Suppressor macrophage treated with lipopolysaccharide for 4 hours (primary cell): ENCODE measurements at places on chromosomes 6 and 20.

DNA sequence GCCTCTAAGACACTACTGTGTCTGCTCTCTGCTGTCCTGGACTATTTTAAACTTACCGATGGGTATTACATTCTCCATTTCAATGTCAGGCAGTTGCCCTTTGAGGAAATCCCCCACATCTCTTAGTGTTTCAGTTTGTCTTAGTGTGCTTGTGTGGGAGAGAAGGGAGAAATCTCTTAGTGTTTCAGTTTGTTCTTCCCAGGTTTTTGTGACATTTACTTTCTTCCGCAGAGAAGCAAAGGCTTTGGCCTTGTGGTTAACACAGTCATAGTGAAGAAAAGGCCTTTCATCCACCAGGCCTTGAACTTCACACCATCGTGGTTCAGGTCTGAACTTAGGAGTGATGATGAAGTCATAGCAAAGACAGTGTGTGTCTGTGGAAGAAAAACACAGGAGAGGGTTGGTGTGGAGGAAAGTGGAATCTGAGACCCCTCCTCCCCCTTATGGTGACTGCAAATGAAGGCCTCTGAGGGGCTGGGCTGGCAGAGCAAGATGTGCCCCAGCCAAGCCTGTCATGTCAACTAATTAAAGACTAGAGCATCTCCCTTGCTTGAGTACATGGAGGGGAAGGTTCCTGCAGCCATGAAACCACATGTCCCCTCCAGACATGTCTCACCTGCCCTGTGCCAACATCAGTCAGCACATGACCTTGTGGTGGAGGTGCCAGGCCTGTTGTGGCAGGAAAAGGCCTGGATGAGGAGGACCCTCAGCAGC, 23.9 kb downstream of the RAET1L start:
- no peak for DNase-seq

DNA sequence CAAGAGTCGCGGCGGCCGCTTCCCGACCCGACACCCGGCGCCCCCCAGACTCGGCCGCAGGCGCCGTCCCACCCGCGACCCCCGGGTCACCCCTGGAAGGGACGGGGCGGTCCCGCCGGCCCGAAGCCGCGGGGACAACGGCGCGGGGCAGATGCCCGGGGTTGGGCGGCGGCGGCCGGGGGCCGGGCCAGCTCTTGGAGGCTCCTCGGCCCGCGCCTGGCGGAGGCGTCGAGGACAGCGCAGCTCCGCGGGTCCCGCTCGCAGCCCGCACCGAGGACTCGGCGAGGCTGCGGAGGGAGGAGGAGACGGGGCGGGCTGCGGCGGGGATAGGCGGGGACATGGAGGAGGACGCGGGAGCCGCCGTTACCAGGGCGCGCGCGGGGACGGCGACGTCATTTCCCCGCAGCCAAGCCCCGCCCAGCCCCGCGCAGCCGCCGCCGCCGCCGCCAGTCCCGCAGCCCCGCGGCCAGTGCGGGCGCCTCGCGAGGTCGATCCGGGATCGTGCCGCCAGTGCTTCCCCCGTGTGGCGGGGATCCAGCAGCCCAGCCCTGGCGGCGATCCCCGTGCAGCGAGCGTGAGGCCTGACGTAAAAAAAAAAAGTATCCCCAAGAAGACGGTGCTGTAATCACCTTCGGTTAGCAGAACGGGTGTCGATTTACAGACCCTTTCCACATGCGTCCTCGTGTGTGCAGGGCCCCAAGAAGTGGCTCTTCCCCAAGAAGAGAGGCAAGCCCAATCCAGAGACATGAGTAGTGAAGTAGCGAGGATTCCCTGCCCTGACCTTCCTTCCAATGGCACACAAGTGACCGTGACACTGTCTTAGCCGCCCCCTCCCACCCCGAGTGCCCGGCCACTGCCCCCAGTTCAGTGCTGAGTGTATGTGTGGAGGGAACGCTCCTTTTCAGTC, at the start of gene FAM184A:
Gene FAM184A, minus strand, starts transcription at position 289 of the 907 bp plus-strand sequence. CDS start 365 bp downstream, outside the sequence.
- DNase-seq: peak; percentile 51

DNA sequence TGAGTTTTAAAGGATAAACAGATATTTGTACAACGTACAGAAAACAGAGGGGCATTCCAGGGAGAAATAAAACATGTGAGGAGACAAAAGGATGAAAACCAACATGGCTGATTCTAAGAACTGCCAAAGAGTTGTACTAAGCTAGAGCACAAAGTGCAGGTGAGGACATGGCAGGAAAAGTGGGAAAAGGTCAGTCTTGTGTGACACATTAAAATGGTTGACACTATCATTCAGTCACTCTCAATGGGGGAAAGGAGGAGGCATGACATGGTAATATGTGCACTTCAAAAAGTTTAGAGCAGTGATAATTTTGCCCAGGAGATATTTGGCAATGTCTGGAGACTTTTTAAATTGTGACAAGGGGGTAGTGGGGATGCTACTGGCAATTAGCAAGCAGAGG, 21.8 kb downstream of the PHIP start:
- DNase-seq: no peak

DNA sequence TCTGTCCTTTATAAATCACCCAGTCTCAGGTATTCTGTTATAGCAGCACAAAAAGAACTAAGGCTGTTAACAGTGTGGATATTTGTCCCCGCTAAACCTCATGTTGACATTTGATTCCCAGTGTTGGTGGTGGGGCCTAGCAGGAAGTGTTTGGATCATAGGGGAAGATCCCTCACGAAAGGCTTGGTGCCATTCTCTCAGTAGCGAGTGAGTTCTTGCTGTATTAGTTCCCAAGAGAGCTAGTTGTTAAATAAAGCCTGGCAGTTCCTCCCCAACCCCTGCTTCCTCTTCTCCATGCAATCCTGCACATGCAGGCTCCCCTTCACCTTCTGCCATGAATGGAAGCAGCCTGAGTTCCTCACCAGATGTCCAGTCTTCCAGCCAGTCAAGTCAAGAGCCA, 29.8 kb upstream of the ERVFRD-1 start:
- peak; percentile 26 for DNase-seq

DNA sequence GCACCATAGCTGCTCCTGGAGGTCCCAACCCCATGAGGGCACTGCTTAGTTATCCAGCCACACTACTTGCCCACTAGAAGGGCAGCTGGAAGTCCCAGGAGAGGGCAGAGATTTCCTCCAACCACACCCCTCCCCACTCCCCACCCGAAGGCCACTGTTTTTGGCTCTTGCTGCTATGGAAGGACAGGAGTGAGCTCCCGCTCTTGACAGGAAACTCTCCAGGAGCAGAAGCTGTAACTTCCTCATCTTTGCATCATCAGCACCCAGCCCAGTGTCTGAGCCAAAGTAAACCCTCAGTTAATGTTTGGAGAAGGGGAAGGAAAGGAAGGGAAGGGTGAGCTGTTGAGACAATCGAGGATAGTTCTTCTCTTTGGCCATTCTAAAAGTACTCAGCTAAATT, 120.7 kb downstream of the MTFR2 start:
- DNase-seq: peak; percentile 7

DNA sequence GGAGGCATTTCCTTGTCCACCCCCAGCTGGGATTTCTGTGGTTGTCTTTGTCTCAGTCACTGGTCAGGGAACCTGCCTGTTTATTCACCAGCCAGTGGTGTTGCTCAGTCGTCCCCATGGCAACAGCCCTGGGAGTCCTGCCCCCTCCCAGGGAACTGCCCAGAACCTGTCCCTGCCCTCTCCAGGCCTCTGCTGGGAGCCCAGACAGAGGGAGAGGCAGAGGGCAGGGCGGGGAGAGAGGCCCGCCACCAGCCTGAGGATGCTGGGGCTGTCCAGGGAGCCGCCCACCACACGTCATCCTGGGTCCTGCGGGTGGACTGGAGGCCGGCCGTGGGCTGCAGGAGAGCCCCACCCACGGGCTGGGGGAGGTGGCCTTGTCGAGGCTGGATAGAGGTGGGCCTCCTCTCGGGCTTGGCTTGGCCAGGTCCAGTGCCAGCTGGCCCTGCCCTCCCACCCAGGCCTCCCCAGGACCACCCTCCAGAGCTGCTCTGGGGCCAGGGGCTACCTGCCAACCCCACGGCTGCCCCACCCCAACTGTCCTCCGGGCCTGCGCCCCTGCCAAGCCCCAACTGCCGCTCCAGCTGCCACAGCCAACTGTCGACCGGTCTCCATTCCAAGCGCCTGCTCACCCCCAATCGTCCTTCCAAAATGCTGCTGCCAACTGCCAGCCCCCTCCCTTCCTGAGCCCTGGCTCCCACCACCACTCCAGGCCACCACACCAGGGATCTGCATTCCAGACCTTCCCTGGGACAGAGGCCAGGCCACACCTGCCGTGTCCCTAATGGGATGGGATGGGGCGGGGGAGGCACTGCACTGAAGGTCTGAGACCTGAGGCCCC, 4.2 kb upstream of the ZBTB46 start:
- DNase-seq: peak; percentile 79

DNA sequence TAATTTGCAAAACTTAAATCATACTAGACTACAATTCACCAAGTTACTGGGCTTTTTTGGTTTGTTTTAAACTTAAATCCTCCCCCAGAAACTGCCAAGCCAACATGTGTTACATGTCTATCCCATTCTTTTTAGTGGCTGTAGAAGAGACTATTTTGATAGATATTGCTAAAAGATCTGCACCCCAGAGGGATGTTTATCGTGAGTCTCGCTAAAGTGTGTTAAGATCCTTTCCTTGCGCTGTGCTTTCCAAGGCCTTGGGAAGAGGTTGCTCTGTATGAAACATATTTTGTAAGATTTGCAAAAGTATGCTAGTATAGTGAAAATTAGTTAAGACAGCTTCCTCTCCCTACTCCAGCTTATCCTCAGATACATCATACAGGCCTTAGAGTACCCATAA, 63.0 kb downstream of the GPX5 start:
- no peak for DNase-seq

DNA sequence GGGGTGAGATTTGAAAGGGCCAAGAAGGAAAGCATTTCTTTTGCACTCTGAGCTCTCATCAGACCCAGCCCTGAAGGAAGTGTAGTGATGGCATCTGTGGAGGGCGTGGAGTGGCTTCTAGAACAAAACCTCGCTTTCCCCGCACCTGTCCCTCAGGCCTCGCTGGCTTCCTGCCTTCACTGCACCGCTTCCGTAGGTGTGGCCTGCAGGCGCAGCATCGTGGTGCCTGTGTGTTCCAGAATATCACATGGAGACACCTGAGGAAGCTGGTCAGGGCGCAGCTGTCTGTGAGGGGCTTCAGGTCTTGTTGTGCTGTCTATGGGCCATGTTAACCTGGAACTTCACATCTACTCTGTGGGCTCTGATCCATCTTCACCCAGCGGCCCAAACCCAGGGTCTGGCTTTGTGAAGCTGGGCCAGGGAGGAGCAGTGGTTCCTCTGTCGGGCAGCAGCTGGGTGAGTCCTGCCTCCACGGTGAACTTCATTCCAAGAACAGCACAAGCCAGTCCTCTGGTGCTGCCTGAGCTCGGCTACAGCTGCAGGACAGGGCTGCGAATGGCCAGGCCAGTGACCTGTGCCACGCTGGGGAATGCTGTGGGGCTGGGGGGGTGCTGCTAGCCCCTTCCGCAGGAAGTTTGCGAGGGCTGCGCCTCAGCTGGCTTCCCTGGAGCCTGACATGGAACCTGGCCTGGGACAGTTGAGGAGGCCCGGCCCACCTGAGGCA, 40.9 kb downstream of the DSTN start:
- no peak for DNase-seq

- DNase-seq: no peak
Observed at GRCh38 chr6:74128536-74128935, 432.5 kb downstream of the CD109 start.

DNA sequence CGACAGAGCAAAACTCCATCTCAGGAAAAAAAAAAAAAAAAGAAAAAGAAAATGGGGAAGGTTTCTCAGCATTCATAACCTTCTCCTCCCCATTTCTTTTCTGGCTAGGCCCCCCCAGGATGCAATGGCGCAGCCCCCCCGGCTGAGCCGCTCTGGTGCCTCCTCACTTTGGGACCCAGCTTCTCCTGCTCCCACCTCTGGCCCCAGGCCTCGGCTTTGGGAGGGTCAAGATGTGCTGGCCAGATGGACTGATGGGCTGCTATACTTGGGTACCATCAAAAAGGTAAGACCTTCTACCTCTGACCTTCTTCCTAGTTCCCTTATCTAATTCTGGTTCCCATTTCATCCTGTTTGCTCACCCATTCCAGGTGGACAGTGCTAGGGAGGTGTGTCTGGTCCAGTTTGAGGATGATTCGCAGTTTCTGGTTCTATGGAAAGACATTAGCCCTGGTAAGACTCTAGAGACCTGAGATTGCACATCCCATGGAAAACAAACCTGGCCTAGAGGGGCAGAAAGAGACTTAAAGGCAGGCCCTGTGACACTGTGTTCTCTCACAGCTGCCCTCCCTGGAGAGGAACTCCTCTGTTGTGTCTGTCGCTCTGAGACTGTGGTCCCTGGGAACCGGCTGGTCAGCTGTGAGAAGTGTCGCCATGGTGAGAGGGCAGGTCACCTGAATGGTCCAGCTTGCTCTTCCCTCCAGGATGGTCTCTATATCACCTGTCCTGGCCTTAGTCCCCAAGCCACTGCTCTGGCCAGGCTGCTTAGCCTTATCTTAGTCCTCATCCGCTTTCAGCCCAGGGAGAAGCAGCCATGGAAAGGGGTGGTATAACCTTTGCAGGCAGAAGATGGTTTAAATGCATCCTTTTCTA, 1.6 kb downstream of the PHF1 start:
- no peak for DNase-seq

DNA sequence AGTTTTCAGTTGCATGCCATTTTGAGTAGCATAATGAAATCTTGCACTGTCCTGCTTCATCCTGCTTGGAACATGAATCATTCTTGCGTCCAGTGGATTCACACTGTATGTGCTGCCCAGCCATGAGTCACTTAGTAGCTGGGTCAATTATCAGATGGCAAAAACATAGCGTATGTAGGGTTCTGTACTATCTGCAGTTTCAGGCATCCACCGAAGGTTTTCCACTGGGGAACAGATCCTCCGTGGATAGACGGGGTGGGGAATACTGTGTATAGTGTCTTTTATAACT, 61.4 kb downstream of the IL22RA2 start:
- DNase-seq: no peak

DNA sequence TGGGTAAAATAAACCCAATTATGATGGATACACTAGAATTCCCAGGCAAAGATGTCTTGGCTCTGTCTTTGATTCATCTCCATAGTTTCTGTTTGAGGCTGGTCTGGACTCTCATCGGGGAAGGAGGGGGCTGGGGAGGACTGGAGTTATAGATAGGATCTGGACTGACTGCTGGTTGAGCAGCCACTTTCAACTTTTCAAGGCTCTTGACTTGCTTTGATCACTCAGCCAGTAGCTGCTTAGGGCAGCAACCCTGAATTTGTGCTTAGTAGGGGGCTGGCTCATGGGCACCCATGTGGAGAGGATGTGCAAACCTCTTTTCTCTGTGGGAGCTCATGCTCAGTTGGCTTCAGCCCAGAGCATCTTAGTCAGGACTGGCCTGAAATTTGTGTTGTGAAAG, 114.0 kb upstream of the NEDD9 start:
- no peak for DNase-seq

DNA sequence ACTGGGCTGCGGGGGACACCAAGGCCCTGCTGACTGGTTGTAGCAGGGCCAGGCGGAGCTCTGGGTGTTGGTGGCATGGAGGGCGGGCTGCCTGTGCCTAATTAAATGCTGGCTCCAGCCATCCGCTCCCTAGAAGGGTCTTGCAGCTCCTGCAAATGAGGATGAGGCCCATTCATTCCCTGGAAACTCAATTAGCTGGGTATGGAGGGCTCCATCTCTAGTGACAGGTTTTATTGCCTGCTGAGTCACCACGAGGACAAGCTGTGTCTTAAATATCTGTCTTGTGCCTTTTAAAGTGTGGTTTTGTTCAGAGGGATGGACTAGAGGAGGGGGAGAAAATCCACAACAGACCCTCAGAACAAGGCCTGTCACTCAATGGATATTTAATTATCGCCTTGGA, 60.9 kb downstream of the SULF2 start:
- no peak for DNase-seq
